ENCODE measurements at places on chromosomes 2 and 18. TPM values are rescaled to one million over a fixed set of nuclear protein-coding genes. Genes with fewer than 3 reads are reported as not detected.

The PROC gene
- total RNA-seq, result not detected

DNA sequence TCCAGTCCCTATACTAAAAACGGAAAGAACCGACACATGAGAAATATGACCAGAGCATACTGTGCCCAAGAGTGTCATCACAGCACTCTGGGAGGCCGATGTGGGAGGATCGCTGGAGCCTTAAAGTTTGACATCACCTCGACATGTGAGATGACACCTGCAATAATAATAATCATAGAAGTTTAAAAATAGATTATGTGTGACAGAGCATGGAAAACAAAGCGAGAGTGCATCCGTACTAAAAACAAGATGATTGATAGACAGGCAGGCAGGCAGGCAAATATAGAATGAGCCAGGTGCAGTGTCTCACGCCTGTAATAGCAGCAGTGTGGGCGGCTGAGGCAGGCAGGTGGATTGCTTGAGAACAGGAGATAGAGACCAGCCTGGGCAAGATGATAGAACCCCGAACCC is 114.8 kb upstream of the ANKRD30BL start:
- no peak for DNase-seq

The CFC1 gene
- total RNA-seq, result 0.41 TPM

GRCh38 chr2:64504774-64505720 is 19.1 kb upstream of the AFTPH start:
- no peak for DNase-seq

The RBM43 gene
- 2.0 TPM for total RNA-seq

DNA sequence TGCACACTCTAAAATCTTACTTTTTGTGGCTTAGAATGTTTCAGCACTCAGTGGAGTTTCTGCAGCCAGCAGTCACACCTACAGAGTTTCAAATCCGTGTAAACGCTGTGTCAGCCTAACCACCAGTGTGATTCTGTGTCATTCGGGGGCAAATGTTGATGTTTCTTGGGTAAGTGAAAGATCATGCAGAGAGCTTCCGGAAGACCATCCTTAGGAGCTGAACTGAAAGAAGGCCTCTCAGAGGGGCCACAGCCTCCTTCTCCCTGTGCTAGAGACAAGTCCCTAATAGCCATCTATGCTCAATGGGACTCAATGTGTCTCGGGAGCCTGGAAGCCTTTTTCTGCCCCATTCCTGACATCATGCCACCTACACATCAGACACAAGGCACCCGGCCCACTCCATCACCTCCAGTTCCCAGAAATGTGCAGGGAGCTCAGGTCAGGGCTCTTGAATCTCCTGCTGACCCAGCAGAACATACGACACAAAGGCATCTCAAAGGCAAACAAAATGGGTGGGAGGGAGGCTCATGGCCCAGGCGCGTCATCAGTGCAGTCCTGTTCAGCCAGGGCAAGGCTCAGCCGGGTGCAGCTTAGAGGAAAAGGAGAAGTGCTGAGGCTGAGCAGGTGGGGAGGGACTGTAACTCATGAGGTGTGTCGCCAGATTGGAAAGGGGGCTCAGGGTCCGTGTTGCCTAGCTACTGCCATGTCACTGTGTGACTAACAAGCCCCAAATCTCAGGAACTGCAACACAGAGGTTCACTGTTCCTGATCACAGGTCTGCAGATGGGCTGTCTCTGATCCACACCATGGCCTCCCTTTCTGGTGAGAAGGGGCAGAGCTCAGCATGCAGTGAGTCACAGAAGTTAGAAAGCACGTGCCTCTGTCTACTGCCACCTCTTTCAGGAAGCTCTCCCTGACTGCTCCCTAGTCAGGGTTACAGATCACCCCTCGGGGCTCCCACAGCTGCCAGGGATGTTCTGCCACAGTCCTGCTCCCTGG is 82.0 kb downstream of the SMAD7 start:
- DNase-seq, result no peak

The IAH1 gene
- total RNA-seq, result 62.4 TPM

GRCh38 chr2:240179186-240179815 is 38.8 kb upstream of the OTOS start:
- DNase-seq, result no peak

- no peak for DNase-seq
Measured at GRCh38 chr2:173216051-173216450, 138.6 kb upstream of the CDCA7 start.

DNA sequence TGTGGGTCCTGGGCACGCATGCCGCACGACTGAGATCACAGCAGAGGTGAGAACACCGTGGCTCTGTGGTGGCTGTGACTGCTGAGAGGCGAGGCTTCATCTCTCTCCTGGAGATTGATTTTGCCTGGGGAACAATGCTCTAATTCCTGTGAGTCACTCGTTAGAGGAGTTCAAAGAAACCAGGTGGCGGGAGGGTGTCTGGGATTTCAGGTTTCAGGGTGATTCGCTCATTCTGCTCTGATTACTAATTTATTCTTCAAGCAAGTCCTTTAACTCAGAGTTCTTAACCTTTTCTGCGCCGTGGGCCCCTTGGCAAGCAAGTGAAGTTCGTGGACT is 56.3 kb downstream of the GLI2 start:
- no peak for DNase-seq

The NEU4 gene
- 1.6 TPM for total RNA-seq

The SCG2 gene
- total RNA-seq, result 138 TPM

Data from frontal cortex (tissue), 4 donors.